Frontal cortex (tissue), 4 donors: ENCODE measurements at places on chromosomes 11 and 22.

GRCh38 chr11:104148074-104148473 is 15.9 kb downstream of the PDGFD start:
- no peak for DNase-seq

DNA sequence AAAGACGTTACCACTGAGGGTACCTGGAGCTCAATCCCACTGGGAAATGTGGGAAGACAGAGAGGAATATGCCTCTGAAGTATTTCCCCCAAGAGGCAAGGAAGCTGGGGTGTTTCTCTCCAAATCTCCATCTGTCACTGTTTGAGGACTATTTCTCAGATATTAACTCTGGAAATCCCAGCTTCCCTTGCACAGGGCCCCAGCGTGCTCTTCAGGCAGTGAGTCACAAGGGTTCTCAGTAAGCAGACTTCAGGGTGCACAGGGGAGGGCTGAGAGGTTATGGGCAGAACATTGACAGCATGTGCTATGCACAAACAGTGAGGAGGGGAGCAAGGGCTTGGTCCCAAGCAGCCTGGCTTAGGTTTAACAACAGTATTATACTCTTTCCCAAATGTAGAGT is 60.9 kb upstream of the EED start:
- no peak for DNase-seq

DNA sequence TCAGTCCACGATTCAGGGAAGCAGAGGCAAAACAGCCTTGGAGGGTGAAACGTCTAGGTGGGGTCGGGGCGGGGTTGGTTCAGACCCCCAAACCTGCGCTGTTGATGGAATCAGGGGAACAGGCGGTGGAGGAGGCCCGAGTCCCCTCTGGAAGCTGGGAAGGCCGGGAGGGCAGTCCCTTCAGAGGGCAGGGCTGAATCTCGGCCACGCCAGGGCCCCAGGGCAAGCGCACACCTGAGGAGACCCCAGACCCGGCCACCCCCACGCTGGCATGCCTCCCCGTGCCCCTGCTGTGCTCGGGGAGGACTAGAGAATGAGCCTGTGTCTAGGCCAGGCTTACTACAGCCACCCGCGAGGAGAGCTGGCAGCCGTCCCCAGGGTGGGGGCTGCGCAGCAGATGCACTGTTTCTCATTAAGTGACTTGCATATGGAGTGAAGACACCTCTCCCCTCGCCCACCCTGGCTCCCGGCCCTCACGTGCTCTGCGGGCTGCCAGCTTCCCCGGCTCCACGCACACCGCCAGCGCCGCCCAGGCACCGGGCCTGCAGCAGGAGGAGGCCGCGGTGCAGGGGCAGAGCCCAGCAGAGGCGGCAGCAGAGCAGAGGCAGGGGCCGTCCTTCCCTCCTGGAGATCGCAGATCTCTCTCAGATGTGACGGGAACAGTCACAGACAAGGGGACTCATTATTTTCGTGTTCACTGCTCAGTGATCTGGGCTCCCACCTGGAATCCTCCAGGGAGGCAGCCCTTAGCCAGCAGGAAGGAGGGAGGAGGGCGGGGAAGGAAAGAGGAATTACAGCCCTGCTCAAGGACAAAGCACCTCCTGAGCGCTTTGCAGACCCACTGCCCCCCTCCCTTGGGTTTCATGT is 47.1 kb upstream of the OPCML start:
- DNase-seq: no peak

- no peak for DNase-seq
These were observed 75.9 kb upstream of the NUP50 start for GRCh38 chr22:45087802-45088201.

- no peak for DNase-seq
These were observed 80.8 kb downstream of the SHANK2 start for GRCh38 chr11:71171576-71171975.

DNA sequence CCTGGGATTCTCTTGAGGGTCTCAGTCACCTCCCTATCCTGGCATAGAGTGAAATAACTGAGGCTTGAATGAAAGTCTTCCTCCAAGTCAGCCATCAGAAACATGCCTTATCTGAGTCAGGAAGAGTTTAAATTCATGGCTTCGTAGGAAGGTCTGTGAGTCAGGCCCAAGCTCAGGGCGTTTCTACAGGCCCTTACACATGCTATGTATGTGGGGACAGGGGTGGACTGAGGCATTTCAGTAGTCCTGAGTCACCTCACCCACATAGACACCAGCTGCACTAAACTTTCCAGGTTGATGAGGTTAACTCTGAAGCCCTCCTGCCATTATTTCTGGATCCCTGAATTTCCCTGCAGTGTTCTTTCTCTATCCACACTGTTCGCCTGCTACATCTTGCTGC is 134.6 kb upstream of the RCN1 start:
- DNase-seq: no peak

DNA sequence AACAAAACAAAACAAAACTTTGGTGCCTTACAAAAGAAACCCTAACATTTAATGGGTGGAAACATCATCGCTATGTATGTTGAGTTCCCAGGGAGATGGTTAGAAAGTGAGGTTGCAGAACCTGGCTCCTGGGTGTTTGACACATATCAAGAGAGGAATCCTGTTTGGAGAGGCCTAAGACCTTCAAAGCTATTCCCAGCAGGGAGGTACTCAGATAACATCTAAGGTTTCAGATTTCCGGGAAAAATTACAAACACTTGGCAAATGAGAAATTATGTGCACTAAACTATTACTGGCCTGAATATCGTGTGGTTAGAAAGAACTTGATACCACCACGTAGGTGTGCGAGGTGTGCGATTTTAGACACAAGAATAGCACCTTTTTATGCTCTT is 18.5 kb downstream of the TRIM5 start:
- no peak for DNase-seq

DNA sequence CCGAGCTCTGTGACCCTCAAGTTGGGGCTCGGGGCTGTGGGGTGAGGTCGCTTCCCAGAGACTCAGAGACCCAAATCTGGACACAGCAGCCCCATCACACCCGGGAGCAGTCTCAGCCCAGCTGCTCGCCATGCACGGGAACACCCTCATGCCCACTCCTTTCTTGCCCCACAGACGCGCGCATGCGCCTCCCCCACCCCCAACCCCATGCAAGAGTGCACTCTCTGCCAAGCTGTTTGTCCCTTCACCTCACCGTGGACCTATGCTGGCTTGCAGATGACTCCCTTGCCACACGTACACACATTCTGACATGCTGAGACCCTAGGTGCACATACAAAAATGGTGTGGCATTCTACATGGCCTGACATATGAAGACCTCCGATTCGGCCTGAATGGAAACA is 478 bp upstream of the CD248 start:
- DNase-seq: no peak

DNA sequence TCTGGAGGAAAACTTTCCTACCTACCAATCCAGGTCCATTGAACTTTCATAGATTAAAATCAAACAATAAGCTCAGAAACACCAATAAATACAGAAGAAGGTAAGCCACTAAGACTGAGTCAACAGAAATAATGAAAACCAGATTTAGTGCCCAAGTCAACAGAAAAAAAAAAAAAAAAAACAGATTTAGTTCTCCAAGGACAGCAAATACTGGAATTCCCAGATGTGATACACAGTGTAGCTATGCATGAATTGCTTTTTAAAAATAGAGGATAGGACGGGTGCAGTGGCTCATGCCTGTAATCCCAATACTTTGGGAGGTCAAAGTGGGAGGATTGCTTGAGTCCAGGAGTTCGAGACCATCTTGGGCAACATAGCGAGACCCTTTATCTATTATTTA is 15.7 kb downstream of the DMC1 start:
- DNase-seq: no peak

GRCh38 chr11:13761716-13762115 is 93.2 kb downstream of the FAR1 start:
- no peak for DNase-seq

DNA sequence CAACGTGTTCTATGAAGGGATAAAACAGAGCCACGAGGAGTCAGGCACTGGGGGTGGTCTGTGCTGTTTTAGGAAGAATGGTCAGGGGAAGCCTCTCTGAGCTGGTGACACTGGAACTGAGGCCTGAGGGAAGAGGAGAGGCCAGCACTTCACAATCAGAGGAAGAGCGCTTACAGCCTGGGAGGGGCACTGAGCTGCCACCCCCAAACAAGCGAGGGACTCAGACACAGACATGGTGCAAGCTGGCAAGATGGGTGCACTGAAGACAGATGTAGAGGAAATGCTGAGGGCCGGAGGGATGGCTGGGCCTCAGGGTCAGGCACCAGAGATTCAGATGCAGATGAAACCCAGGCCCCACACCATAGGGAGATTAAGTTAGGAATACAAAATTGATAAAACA is 40.0 kb upstream of the TP53I11 start:
- DNase-seq: no peak

DNA sequence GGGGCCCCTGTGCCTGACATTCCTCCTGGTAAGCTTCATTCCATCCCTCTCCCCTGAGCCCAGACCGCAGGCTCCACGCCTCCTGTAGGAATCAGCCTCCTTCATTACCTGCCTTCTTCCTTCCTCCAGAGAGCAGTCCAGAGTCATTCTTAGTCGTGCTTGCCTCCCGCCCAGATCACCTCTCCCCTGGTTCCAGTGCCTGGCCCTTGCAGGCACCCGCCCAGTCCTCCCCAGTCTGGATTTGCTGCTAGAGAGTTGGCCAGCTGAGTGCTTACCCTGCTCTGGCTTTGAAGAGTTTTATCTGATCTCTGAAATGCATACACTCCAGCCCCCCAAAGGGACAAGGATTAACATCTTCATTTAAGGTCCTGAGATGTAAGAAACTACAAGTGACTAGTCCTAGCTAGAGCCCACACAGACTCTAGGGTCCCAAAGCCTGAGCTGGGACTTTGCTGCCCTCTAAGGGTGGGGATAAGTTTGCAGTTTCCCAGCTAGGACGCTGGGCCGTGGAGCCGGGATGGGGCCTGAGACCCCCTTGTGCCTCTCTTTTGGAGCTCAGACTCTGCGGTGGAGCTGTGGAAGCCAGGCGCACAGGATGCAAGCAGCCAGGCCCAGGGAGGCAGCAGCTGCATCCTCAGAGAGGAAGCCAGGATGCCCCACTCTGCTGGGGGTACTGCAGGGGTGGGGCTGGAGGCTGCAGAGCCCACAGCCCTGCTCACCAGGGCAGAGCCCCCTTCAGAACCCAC is 1.6 kb downstream of the NR1H3 start:
- no peak for DNase-seq

GRCh38 chr11:72670041-72670440 is 4.2 kb downstream of the PDE2A start:
- DNase-seq: no peak

GRCh38 chr11:26842478-26843282 is 120.8 kb upstream of the SLC5A12 start:
- no peak for DNase-seq
